ENCODE measurements at places on chromosomes 11 and 22.

GRCh38 chr11:43922744-43923405 is 19.6 kb upstream of the C11orf96 start:
- DNase-seq: no peak

DNA sequence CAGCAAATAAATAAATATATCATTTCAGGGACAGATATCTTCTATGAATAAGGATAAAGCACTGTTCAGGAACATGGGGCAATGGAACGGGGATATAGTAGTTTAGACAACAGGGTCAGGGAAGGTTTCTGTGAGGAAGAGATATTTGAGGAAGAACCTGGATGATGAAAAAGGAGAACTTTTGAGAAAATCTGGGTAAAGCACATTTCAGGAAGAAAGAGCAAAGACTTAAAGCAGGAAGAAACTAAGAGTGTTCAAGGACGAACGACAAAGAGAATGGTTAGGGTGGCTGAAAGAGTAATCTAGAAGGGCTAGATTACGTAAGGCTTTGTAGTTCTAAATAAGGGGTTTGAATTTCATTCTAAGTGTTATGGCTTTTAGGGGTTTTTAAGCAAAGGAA is 12.7 kb downstream of the DDI1 start:
- no peak for DNase-seq

DNA sequence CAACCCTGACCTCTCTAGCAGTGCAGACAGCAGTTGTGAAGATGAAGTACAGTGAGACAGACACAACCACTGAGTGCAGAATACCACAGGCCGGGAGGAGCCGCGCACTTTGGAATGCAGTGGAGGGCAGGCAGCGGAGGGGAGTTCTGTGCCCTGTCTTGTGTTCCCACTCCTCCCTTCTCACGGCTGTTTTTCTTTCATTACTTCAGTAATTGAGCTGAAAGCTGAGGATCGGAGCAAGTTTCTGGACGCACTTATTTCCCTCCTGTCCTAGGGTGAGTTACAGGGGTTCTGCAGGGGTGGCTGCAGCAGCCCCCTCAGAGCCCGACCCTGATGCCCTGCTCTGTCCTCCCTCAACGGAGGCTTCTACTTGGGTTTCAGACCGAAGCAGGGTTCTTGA is 5.6 kb downstream of the CLDN5 start:
- DNase-seq: no peak

DNA sequence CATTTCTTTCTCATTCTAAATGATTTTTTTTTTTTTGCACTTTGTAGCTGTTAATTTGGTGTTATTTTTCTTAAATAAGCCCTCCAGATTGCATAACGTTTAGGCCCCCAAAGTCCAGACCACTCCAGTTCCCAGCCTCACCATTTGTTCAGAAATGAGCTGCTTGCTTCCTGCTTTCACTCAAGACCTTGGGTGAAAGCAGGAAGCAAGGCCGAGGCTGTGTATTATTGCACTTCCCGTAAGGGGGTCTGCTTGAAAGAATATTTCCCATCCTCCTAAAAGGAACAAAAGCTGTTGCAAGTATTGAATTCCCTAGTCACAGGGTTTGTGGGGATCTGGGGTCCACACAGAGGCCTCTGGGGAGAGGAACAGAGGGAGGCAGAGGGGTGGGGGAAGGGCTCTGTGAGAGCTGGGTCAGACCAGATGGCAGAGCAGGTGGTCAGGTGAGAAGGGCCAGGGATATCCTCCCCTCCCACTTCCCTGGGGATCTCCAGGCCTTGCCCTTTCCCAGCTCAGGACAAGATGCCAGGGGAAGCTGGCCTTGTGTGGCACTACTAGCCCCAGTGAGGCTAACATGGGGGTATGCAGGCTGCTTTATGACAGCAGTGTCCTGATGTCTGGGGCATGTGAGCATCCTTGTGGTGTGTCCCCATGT is 51.6 kb upstream of the MYEOV start:
- DNase-seq: no peak

GRCh38 chr11:68584097-68584496 is 100.2 kb upstream of the GAL start:
- peak; percentile 27 for DNase-seq

DNA sequence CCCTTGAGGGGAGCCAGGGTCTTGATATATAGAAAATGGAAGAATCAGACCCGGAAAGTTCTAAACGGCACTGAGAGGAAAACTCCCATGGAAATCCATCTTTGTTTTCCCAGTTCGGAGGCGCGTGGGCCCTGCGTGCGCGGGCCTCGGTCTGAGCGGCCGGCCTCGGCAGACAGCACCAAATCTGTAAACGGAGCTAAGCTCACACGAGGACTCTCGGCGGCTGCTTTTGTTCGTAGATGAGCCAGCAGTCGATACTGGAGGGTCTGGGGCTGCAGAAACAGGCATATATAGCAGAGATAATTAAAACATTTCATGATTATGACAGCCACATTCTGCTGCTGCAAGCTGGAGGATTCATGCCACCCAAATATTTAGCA is 68.5 kb upstream of the PPARA start:
- no peak for DNase-seq

- no peak for DNase-seq
Observed at GRCh38 chr22:29343313-29343805, 27.9 kb upstream of the RASL10A start.
